Suppressor macrophage treated with lipopolysaccharide for 4 hours (primary cell): ENCODE measurements at places on chromosomes 2 and 18.

DNA sequence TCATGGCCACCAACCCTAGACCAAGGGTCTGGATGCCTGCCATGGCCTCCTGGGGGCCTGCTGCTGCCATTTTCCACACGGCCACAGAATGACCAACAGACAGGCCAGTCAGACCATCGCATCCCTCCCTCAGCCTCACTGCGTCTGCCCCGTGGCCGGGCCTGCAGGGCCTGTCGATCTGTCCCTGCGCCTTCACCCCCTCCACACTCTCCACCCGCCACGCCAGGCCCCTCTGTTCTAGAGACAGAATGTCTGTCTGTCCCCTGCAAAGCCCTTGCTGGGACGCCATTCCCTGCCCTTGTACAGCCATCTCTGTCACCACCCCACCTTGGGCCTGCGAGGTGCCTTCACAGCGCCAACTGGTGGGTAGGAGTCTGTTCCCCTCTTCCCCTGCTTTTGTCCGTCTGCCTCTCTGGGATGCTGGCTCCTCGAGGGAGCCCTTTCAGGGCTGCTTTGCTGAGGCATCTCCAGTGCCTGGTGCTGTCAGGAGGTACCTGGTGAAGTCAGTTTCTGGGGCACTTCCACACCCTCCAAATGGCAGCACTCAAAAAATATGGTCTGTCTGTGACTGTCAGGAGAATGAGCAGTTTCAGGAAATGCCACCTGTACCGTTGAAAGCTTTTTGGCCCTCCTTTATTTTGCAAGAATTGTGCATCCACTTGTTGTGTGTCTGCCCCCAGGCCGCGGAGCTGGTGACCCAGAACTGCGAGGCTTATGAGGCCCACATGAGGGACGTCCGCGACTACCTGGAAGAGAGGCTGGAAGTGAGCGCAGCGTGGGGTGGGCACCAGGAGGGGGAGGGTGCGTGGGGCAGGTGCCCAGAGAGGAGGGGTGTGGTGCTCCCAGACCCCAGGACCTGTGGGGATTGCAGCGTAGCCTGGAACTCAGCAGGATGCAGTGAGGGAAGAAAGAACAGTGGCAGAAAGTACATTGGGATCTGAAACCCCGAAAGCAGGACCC lies 6.7 kb upstream of the ESPNL start:
- DNase-seq, result no peak

- no peak for DNase-seq
Observed at GRCh38 chr2:214750529-214750928, 59.0 kb downstream of the BARD1 start.

- no peak for DNase-seq
Observed at GRCh38 chr18:45173799-45174519, 441.3 kb upstream of the SLC14A2 start.

GRCh38 chr2:180520921-180521581 lies 459.4 kb upstream of the UBE2E3 start:
- no peak for DNase-seq

- peak; percentile 94 for DNase-seq
Observed at GRCh38 chr2:42102024-42102590, 54.3 kb downstream of the PKDCC start.

DNA sequence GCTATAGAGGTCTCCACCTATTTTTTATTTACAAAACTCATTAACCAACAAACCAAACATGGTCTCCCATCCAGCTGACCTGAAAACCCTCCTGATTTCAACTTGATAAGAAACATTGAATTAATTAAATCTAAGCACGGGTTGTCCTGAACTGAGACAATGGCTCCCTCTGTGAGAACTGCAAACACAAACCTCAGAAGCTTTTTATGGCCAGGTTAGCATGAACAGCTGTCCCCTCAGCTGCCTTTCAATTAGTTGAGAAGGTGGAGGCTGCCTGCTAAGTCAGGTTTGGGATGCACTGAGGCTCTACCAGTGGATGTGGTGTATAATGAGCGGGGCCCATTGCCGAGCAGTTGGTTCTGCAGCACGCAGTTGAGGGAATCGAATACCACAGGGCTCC lies 258.5 kb upstream of the DDX18 start:
- no peak for DNase-seq

DNA sequence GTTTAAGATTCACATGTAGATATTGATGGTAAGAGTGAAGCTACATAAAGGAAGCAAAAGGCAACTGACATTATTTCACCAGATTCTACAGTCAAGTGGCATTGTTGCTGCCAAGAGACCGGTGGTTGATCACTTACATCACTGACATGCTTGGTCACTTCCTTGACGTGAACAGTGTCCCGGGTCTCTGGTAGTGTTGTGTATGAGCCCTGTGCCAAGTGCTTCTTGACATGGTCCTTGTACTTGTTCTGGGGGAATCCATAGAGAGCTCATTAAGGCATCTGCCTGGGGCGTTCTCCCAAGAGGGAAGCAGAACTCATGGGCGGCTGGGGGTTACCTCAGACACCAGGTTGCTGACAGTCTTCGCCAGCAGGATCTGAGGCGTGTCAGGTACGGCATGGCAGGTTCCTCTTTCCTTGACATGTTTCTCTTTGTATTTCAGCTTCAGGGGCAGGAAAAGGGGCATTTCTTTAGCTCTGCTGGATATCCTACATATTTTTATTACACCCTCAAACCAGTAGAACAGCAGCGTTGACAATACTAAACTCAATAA lies 116.2 kb downstream of the RIF1 start:
- DNase-seq, result no peak

DNA sequence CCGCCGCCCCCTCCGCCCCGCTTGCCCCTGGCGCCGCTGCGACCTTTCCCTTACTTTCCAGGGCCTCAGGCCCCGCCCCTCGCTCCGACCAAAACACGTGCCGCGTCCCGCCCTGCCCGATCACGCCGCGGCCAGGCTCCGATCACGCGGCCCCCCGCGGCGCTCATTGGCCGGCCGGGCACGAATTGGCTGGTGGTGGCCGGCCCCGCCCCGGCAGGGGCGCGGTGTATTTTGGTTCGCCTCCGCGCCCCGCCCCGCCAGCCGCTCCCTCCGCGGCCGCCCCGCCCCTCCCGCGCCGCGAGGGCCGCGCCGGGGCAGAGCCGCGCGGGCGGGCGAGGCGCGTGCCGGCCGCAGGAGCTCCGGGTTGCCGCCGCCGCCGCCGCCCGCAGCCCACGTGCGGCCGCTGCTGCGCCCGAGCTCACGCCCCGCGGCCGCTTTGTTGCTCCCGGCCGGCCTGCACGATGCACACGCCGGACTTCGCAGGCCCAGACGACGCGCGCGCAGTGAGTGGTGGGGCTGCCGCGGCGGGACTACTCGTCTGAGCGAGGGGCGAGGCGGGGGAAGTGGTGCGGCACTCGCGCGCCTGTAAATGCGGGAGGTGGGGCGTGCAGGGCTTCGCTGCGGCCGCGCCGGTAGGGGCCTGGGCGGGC lies at the start of gene KLF11:
Gene KLF11 (plus strand): TSS at position 295 of the 650 bp plus-strand sequence. CDS start 167 bp downstream, at position 462.
- DNase-seq, result peak; percentile 96

- no peak for DNase-seq
Observed at GRCh38 chr2:144032566-144032965, 487.4 kb downstream of the ZEB2 start.

- DNase-seq, result no peak
Observed at GRCh38 chr2:26317377-26318105, 28.4 kb upstream of the SELENOI start.

- DNase-seq, result no peak
Observed at GRCh38 chr2:38120829-38121228, 44.9 kb upstream of the CYP1B1 start.

- peak; percentile 90 for DNase-seq
Observed at GRCh38 chr2:43486603-43487002, 109.2 kb downstream of the THADA start.

- DNase-seq, result peak; percentile 89
Observed at GRCh38 chr2:20052861-20053281, 1.4 kb upstream of the LAPTM4A start.

DNA sequence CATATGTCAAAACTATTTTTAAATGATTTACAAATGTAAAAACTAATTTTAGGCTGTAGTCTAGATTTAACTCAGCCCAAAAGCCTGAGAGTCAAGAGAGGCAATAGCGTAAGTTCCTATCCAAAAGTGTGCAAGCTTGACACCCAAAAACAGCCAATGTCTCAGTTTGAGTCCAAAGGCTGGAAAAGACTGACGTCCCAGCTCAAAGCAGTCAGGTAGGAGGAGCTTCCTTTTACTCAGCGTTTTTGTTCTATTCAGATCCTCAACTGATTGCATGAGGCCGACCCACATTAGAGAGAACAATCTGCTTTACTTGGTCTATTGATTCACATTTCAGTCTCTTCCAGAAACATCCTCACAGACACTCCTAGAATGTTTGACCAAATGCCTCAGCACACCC lies 51.8 kb downstream of the MYL12B start:
- DNase-seq, result no peak

GRCh38 chr2:79789811-79790210 lies 277.0 kb downstream of the CTNNA2 start:
- no peak for DNase-seq

DNA sequence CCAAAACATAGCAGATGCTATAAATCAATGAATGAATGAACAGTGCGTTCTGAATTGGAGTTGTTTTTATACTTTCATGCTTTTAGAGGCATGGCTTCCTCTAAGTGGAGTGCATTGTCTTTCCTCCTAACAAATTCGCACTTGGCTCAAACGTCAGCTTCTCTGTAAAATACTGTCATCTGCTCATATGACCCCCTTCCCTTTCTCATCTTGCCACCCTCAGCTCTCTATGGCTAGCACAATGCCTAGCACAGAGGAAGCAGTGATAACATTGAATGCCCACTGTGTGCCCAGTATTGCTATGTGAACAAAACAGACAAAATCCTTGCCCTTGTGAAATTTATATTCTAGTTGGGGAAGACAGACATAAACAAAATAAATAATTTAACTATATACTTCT lies 258.8 kb downstream of the MREG start:
- peak; percentile 59 for DNase-seq

DNA sequence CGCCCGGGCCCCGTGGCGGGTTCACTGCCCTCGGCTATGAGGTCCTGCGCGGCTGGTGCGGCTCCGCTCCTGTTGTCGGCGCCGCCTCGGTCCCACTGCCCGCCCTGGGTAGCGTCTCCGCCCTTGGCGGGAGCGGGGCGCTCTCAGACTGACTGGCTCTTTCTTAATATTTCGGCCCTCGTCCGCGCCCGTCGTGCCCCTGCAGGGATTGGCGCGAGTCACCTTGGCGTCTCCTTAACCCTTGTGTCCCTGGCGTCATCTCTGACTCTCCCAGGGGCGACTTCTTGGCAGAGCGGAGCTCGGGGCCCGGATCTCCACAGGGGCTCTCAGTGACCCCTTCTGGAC lies 1.3 kb downstream of the PTMA start:
- no peak for DNase-seq

- no peak for DNase-seq
Observed at GRCh38 chr2:206296128-206296527, 21.7 kb downstream of the ZDBF2 start.

- DNase-seq, result no peak
Observed at GRCh38 chr2:1429895-1430294, 16.6 kb downstream of the TPO start.

DNA sequence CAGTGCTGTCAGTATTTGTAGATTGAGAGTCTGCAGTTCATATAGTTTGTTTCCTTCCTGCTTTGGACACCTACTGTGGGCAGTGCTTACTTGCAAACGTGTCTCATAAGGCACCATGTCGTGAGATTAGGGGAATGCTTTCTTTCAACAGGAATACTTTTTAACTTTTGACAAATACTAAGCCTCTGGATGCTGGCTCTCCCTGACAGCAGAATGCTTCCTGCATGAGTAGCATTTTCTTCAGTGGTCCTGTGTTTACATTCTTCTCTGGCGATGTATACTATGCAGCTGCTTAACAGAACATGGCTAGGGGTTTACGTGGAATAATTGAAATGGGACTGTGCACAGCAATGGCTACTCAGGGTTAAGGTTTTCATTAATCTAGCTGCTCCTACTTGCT lies 807.5 kb downstream of the MBD2 start:
- no peak for DNase-seq

- DNase-seq, result no peak
Observed at GRCh38 chr2:10123281-10123680, 742 bp downstream of the RRM2 start.

- peak; percentile 54 for DNase-seq
Observed at GRCh38 chr2:30798536-30798991, 8.7 kb downstream of the CAPN13 start.

- DNase-seq, result no peak
Observed at GRCh38 chr2:170823898-170824215, 7.2 kb downstream of the GAD1 start.

DNA sequence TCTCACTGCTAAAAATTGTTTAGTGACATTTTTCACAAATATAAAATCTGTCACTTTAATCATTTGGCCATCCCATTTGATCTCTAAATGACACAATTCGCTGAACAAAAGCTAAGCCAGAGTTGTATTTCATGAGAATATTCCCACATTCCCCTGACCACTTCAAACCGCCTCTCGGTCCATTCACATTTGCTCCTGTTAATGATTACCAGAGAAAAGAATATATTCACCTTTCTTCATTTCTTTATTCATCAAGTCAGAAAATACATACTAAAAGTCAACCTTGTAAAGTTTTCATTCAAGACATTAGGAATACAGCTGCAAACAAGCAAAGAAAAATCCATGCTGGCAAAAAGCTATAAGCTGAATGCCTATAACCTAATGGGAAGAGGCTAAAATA lies 225.5 kb downstream of the DOK6 start:
- no peak for DNase-seq

GRCh38 chr2:12791906-12792305 lies 75.2 kb downstream of the TRIB2 start:
- no peak for DNase-seq

GRCh38 chr2:181140414-181140813 lies 160.0 kb downstream of the UBE2E3 start:
- DNase-seq, result peak; percentile 69

- DNase-seq, result no peak
Observed at GRCh38 chr2:60054571-60055340, 498.7 kb downstream of the BCL11A start.

GRCh38 chr18:69358212-69358895 lies 42.3 kb upstream of the DOK6 start:
- no peak for DNase-seq

GRCh38 chr2:10476723-10477442 lies 28.8 kb upstream of the ODC1 start:
- DNase-seq, result no peak
